CD4-positive, CD25-positive, alpha-beta regulatory T cell (primary cell): ENCODE measurements at places on chromosomes 5 and 9.
A peak's percentile ranks its signal among the peaks of the same experiment; 100 is the strongest.

GRCh38 chr5:21817668-21818369 is 1035.3 kb downstream of the CDH12 start:
- DNase-seq: no peak

- DNase-seq: peak; percentile 39
These were observed 82.4 kb upstream of the TNFAIP8 start for GRCh38 chr5:119273391-119273839.

DNA sequence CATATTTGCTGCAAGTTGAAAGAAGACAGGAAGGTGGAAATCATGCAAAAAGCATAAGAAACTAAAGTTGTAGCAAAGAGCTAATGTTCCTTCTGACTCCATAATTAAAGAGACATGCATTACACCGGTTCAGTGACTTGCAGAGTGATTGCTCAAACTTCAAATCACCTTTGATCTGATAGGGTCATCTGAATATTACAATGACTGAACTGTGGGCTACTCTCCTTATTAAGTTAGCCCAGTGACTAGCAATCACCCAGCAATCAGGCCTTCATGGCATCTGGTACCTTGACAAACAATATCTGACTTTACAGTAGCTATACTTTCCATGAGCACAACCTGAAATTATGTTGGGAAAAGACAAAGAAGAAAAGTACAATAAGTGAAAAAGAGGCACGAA is 84.9 kb downstream of the NREP start:
- DNase-seq: no peak

DNA sequence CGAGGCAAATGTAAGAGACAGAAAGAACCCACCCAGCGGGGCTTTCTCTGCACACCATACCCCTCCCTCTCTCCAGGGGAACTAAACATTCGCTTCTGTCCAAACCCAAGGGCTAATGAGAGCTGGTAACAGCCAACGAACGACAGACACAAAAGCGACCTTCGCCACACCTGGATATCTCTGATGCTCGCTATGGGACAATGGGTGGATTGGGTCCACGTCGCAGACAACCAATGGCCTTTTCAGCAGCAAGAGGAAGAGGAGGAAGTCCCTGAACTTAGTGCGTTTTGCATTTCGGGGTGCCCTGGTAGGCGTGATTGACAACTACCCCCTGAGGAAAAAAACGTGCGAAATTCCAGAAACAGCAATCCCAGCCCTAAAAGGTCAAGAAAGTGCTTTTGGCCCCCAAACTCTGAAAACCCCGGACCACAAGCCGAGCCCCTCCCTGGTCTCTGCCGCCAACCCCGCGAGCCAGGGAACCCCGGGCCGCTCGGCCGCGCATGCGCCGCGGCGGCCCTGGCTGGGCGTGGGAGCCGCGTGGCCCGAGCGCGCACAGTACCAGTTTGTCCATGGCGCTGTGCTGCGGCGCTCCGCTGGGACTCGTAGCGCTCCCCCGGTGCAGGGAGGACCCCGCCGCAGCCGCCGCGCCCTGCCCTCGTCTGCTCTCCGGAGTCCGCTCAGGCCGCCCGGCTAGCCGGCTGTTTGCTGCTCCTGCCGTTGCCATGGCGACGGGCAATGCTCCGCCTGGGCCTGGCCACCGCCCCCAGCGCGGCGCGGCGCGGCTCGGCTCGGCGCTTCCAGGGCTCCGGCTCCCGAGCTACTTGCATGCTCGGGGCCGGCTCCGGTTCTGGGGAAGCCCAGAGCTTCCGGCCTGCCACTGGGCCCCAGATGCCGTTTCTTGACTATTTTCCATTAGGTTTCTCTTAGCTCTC is 66.9 kb upstream of the DNAH5 start:
- DNase-seq: no peak

DNA sequence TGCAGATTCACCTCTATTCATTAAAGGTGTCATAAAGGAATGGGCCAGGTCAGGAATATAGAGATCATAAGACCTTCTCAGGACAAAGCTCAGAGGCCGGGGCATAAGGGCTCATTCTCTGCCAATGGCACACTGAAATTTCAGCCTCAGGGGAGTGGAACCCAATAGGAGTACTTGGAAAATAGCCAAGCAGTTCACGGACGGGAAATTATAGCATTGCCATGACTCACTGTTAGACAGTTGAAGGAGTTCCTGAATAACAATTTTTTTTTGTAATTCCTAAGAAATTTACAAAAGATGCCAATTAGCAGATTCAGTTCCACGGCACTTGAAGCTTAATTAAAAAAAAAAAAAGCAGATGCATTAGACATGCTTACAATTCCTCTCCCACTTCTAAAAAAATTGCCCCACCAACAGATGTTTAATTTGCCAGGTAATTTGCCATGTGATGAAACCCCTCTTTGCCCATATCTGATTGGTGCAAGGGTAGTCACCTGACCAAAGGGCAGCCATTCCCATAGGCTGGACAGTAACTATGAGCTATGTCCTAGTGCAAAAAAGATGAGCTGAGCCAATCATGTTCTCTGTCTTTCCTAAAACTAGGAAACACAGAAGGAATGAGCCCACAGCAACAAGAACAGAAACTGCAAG is 58.6 kb downstream of the PTCD2 start:
- no peak for DNase-seq

DNA sequence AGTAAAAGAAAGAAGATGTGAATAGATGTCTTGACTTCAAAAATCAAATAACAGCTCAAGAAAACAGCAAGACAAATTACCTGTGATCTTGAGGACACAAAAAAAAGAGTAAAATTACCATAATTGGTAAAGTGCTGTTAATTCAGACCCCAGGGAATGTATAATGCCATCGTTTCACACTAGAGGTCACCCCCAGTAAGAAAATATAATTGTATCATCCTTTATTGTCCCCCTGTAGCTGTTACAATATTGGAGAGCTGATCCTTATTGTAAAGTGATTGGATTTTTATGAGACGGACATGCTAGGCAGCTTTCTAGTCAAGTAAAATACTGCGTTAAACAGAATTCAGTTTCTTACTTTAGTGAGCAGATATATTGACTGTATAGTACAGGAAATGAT is 377.0 kb downstream of the TLE1 start:
- no peak for DNase-seq
